ENCODE measurements at places on chromosomes 2 and 18. TPM values are rescaled to one million over a fixed set of nuclear protein-coding genes. Genes with fewer than 3 reads are reported as not detected.

DNA sequence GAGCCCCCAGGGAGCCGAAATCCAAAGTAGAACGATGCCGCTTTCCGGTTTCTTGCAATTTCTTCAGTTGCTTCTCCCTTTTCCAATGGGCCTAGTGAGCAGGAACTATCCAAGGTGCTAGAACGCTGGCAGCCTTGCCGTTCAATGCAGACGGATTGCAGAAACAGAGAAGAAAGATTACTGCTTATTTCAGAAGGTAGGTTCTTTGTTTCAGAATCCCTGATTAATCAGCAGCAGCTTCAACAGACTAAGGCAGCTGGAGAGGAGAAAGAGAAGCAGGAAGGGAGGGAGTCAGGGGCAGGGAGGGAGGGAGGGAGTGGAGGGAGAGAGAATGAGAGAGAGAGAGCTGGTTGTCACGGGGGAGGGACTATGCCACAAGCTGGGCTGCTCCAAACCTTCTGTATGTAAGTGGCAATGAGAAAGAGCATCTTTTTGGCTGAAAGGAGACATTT lies 576 bp downstream of the NYAP2 start:
- DNase-seq = peak; percentile 86

DNA sequence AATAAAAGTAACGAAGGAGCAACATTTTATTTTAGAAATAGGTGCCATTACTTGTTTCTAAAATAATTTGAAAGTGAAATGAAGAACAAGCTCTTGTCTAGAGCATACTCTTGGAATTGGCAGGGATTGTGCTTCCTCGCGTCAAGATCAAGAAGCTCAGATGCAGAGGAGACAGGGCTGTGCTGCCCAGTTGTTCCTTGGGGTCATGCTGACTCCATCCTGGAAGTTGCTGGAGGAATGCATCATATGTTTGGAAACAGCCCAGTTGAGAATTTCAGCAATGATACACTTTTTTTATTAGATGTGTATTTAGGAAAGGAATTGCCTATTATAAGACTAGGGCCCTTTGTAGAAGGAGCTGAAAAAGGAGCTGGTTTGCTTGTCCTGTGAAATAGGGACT lies 17.2 kb downstream of the LTBP1 start:
- no peak for DNase-seq

DNA sequence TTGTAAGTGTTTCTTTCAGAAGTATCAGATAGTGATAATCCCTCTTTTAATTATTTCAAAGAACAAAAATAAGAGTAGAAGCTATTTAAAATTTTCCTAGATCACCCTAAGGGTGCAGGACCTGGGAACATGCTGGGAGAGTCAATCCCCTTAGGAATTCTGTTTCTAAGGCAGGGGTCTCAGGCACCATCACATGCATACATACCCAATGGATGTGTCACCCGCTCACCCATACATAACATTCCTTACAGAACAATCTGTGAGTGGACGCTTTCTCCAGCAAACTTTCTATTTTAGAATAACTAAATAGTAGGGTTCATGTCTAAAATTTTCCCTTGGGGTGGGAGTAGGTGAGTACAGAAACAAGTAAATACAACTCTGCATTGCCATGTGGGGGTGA lies 8.4 kb downstream of the DSEL start:
- DNase-seq = no peak

DNA sequence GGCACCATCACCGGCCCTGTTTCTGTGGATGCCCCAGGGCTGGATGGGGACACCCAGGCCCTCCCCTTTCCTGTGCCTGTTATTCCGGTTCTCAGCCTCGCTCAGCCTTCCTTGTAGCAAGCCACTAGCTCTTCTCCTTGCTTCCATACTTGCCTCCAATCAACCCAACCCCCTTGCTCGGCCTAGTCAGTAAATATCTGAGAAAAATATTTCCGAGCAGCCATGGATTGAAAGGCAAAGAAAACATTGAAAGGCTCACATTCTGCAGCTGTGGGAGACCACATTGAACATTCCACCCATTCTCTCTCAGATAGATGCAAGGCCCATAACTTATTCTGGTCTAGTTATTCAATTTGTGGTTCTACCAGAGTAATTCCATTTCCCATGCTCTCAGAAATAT lies 114.9 kb downstream of the SPP2 start:
- no peak for DNase-seq

GRCh38 chr2:185338104-185338503 lies 400.5 kb upstream of the FSIP2 start:
- no peak for DNase-seq

DNA sequence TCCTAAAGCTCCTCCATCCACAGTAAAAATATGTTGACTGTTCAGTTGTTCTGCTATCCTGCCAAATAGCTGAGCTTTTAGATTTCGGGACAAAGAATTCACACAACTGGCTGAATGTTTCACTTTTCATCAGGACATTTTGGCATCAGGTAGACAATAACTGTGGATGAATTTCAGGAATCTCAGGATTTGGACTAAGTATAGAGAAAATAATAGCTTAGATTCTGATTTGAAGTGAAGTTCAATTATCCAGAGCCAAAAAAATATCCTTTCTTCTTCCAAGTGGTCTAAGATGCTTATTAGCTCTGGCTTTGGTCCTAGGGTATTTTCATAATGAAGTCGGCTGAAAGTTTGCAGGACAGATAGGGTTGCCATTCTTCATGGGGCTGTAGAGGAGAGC lies 16.1 kb downstream of the KCNE4 start:
- no peak for DNase-seq

DNA sequence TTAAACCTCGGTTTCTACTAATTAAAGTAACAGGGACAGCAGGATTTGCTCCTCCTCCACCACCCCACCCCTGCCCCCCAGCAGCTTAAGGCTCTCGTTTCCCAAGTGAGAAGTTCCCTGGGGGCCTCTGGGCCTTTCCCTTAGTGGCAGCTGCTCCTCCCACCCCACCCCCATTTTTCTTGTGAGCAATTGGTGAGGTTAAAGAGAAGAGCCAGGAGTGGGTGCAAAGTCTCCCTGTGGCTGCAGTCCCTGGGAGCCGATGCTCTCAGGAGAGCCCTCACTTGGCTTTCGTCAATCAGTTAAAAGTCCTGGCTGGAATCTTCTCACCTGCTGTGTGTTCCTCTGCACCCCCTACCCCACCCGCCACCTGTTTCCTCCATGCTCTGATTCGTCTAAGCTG lies 48.7 kb upstream of the AGAP1 start:
- DNase-seq = no peak

DNA sequence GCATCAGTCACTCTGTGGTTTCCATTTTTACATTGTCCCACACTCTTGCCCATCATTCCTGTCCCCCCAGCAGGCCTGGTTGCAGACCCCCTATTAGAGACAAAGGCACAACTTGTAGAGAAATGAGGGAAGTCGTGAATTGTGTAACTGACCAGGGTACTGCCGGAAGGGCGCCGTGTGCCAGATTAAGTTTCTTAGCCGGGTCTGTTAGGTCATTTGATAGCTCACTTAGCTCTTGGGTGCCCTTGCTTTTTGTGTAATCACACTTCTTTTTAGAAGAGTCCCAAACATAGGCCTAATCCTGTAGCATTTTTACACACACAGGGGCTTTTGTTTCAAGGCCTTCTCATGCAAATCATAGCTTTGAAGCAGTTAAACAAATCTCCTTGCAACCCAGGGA lies 87.2 kb downstream of the CTAGE1 start:
- peak; percentile 46 for DNase-seq

Gene EMILIN2
- 2.2 TPM for total RNA-seq

Gene TMEM37
- 1.0 TPM for total RNA-seq

Gene GTF3C2
- total RNA-seq = 57.3 TPM

Gene ALPG
- not detected for total RNA-seq

Gene PPP3R1
- 29.1 TPM for total RNA-seq

Gene GREB1
- 30.8 TPM for total RNA-seq

Gene STARD7
- total RNA-seq = 179 TPM
